ENCODE measurements at places on chromosomes 5 and 9.

DNA sequence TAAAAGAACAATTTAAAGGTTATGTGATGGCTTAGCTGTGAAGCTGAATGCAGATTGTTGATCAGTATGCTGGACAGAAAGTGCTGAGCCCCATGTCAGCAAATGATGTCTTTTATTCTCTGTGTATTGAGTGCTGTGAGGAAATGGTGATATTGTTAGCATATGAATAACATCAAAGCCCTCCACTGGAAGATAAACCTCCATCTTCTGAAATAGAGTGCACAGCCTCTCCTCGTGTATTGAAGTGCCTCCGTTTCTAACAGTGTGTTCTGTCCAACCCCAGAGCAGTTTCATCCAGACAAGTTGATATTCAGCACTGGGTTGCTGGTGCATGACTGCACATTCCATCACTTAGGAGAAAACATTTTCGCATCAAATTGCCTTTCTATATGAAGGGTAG is 242.9 kb downstream of the CSNK1G3 start:
- no peak for DNase-seq

- no peak for DNase-seq
Observed at GRCh38 chr5:133285583-133286021, 233.8 kb downstream of the HSPA4 start.

DNA sequence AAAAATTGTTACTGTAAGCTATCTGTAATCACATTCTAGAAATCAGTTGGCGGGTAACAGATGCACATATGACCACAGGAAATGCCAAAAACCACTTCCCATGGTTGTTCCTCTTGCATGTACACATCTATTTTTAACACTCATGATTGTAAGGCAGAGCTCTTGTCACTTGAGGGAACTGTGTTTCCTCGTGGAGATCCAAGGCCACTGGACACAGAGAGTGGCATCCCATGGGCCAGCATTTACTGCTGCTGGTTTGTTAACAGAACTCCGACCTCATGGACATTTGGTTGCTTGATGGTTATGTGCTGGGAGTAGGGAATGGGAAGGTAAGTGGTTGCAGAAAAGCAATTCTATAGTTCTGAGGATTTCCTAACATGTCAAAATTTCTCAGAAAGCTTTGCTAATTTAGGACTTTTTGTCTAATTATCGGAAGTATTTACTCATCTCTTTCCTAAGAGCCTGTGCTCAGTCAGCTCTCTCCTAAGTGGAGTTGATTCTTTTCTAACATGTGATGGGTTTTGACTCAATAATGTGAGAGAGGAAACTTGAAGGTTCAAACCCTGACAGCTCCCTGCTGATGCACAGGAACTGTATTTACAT is 202.0 kb upstream of the NR3C1 start:
- no peak for DNase-seq

DNA sequence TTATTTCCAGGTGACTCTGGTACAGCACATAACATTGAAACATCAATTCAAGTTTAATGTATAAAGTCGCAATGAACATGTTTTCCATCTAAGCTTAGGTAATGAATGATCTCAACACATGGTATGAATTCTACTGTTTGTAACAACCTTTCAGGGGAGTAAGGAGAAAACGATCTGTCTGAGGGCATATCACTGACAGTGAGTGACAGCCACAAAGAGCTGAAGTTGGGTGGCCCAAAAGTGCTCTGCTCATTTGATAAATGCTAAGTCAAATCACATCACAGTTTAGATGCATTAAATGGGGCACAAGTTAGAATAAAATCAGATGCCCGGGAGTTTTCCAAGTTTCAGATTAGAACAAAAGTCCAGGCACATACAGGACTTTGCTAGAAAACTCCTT is 1.2 kb downstream of the FANCC start:
- no peak for DNase-seq

DNA sequence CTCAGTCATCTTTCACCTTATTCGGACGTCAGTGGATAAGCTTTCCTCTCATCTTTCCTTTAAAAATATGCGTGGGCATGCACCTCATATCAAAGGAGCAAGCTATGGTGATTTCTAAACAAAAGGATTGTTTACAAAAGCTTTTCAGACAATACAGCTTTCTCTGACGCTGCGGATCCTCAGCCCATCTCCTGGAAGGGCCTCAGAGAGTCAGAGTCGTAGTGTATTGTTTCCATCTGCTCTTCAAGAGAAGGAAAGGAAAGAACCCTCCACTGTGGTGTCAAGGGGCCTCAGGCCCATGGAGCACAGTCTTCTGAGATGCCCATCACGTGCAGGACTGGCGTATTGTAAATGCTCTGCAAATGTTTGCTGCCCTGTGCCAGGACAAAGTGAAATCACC is 163.4 kb upstream of the MAP1B start:
- DNase-seq, result no peak

DNA sequence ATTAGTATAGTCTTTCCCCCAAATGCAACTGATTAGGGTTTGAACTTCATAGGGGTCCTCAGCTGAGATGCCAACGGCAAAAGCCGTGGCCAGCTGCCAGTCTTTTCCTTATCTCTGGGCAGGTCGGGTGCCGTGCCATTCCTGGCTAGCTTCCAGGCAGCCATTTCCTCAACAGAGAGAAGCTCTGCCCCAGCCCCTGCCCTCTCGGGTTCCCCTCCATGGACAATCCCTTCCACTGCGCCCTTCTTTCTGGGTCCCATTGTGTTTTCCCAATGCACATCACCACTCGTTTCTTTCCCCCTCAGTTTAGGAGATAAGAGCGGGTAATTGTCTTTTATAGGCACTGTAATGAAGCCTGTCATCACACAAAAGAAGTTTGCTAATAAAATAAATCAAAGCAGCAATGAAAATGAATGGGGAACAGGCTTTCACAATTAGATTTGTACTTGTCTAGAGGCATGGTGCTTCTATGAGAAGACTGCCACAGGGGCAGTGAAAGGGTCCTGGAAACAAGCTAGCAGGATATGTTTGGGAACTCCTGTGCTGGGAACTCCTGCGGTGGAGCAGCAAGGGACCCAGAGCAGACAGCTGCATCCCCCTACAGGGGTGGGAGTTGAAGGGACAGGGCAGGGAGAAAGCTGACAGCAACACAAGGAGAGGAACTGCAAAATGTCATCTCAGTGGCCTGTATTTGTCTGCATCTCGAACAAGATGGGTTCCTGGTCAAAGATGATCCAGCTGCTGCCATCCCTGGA is 48.0 kb upstream of the SAP30L start:
- no peak for DNase-seq
